ENCODE measurements at places on chromosomes 7 and 10. TPM values are rescaled to one million over a fixed set of nuclear protein-coding genes. Genes with fewer than 3 reads are reported as not detected.

The CNNM1 gene
- not detected for total RNA-seq

The SUN3 gene
- not detected for total RNA-seq

The SMKR1 gene
- 0.38 TPM for total RNA-seq

The SORBS1 gene
- 0.44 TPM for total RNA-seq

The SCIN gene
- total RNA-seq = 0.13 TPM

The JAKMIP3 gene
- total RNA-seq = not detected

All from bladder microvascular endothelial cell (primary cell).